Activated CD8-positive, alpha-beta memory T cell treated with anti-CD3 and anti-CD28 coated beads, Interleukin-2, amount 50 U/mL, for 48 hours (primary cell): ENCODE measurements at places on chromosomes 13 and 19.

GRCh38 chr19:30733826-30734550 is 361.8 kb downstream of the ZNF536 start:
- no peak for DNase-seq

DNA sequence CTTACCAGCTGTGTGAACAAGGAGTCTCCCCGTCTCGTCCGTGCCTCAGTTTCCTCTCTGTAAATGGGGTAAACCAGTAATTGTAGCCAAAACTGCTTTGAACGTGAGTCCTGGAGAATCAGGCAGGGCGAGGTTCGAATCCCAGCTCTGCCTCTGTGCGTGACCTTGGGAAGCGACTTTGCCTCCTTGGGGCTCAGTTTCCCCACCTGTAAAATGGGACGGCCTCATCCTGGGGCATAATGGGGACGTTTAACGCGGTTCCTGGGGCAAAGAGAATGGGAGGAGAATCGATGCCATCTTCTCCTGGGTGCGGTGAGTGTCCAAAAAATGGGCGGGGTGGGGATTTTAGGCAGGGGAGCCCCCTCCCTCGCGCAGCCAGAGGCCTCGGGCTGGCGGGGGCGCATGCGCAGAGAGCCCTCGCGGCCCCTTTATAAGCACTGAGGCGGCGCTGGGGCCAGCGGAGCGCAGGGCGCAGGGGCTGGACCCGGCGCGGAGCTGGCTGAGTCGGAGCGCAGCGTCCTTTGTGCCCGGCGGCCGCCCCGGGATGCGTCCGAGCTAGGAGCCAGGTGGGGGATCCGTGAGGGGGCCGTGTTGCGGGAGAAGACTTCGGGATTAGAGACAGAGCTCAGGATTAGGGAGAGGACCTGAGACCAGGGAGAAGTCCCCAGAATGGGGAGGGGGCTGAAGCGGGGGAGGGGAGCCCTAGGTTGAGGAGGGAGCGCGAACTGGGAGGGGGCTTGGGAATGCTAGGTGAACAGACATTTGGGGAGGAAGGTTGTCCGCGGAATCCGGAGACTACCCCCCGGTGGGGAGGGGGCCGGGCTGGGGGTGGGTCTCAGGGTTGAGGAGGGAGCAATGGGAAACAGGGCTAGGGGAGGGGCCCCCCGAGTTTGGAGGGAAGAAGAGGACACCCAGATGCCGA is at the start of gene NCAN:
NCAN (plus strand) TSS at position 460 of the 922 bp plus-strand sequence. CDS start 4,996 bp downstream, outside the sequence.
- no peak for DNase-seq

DNA sequence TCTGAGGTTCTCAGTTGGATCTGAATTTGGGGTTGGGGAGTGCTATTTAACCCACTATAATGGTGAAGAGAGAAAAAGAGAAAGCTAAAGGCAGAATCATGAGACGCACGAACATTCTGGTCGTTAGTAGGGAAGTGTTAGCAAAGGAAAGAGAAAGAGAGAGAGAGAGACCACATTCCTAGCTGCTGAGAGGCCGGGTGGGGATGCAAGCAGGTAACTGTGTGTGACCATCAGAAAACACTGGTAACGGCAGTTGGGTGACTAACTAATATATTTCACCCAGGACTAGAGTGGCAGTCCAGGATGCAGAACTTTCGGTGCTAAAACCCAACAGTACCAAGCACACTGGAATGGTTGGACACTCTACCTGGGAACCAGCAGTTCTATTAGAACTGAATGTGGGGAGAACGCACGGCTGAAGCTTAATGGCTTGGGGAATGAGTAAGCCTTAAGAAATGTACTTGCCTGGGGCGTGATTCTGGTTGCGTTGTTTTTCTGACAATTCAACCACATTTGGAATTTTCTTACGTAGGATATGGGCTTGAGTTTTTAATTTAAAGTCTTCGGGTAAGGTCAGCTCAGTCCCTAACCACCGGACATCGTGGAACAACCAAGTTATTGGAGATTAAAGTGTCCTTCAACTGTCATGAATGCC is 130.2 kb downstream of the DNAJC15 start:
- DNase-seq, result no peak

DNA sequence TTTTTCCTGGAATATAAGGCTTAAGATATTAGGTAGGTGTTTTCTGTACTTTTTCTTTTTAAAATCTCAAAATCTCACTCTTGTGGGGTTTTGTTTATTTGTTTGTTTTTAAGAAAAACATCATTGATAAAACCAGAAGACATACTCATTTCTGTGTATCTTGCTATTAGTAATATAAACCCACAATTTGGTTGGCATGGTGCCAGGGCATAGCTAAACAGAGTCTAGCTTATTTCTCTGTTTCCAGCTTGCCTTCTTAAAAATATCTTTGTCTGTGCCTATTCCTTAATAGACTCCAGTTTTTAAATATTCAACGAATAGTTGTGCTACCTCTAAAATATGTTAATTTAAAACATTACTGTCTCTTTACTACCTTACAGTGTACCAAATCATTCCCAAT is 1121.9 kb upstream of the PCDH20 start:
- no peak for DNase-seq

DNA sequence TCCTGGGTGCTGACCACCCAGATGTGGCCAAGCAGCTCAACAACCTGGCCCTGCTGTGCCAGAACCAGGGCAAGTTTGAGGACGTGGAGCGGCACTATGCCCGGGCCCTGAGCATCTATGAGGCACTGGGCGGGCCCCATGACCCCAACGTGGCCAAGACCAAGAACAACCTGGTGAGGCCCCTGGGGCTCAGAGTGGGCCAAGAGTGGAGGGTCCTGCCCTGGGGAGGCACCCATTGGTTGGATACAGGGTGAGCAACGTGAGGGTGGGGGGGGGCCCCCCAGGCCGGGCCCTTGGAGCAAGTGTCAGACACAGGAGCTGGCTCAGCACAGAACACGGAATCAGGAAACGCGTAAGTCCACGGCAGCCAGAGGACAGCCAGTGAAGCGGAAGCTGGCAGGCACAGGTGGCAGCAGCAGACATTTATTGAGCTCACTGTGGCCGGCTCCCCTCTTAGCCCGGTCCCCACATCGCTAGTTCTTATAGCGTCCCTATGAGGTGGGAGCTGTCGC is 8.9 kb downstream of the KLC3 start:
- no peak for DNase-seq

GRCh38 chr19:13962699-13963602 is 10.6 kb downstream of the DCAF15 start:
- no peak for DNase-seq

GRCh38 chr13:106521095-106521799 is 14.2 kb downstream of the EFNB2 start:
- DNase-seq, result no peak

- no peak for DNase-seq
Measured at GRCh38 chr13:95713651-95714050, 36.7 kb downstream of the DNAJC3 start.

DNA sequence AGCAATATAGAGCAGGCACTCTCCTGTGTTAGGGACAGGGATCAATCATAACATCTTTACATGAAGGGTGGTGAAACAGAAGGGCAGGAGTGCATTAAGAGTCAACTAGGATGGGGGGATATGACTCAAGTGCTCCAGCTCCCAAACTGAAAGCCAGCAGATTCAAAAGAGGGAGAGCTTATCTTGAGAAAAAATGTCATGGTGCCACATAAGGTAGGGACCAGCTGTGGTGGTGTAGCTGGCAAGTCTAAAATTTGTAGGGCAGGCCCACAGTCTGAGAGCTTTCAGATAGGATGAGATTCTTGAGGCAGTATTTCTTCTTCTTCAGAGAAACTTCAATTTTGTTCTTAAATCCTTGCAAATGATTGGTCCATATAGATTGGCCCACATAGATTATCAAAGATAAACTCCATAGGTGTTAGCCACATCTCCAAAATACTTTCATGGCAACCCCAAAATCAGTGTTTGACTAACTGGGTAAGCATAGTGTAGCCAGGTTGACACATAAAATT is 19.1 kb downstream of the DNAJC15 start:
- no peak for DNase-seq

DNA sequence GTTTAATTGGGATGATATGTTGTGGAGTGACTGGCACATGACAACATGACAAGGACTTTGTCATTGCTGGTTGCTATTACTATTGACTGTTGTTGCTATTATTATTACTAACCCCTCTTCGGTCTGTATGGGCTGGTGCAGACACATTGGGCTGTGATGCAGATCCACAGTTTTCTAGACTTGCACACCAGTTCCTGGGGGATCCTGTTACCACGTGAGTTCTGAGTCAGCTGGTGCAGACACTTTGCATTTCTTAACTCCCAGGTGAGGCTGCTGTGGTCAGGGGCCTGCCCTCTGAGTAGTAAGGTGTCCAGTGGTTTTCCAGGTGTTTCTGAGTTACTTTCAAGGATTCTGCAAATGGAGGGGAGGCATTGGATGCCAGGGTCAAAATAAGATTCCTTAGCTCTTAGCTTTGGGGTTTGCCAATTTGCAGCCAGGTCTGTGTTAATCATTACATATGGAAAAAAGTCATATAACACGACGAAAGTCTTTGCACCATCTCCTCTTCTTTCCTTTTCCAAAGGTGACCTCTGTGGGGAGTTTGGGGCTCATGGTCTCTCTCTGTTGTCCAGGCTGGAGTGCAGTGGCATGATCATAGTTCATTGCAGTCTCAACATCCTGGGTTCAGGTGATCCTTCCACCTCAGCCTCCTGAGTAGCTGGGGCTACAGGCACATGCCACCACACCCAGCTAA is 19.3 kb downstream of the BICRA start:
- DNase-seq, result no peak

DNA sequence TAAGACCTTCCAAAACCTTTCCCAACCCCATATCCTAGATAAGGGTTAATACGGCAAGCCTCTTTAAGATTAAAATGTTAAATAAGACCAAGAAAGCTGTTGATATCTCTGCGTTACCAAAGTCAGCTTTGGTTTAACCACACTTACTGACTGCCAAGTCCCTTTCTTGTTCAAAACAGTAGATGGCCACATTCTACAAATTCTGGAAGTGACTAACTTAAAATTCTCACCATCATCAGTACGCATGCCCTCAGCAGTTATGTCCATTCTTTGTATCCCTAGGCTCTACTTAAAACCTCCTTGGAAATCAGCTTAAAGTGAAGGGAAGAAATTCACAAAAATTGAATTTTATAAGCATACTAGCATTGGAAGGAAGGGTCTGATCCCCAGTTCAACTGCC is 23.6 kb downstream of the SOHLH2 start:
- no peak for DNase-seq

- no peak for DNase-seq
Measured at GRCh38 chr13:77691871-77692270, 5.6 kb upstream of the SLAIN1 start.

- DNase-seq, result no peak
Measured at GRCh38 chr19:42166316-42166715, 34.1 kb upstream of the POU2F2 start.

DNA sequence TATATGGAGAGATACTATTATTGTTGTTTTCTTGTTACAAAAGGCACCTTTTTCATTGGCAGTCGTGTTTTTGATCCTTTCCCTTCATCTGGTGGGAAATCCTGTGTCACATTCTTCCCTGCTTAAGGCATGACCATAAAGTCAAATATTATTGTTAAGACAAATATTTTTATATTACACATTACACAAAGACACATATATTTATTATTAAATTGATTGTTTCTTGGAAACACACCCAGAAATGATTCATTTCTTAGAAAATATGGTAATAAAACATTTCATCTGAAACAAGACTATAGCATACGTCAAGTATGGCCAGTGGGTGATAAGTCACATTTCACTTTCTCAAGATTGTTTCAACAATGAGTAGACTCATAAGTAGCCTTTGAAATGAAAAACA is 77.3 kb downstream of the KCTD12 start:
- no peak for DNase-seq

DNA sequence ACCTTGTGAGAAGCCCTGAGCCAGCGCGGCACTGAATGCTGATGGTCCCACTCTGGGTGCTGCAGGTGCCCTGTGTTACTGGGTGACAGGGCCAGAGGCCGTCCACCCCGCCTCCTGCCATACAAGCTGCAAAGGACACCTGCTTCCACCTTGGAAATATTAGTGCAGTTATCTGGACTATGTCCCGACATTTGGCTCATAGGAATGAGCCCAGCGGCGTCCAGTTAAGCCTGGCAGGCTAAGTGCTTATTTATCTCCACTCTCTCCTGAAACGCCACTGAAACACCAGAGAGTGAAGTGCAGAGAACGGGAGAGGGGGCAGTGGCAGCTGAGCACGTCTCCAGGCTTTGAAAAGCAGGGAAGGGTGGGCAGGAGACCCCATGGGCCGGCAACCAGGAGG is 145.8 kb downstream of the KDM4B start:
- no peak for DNase-seq

DNA sequence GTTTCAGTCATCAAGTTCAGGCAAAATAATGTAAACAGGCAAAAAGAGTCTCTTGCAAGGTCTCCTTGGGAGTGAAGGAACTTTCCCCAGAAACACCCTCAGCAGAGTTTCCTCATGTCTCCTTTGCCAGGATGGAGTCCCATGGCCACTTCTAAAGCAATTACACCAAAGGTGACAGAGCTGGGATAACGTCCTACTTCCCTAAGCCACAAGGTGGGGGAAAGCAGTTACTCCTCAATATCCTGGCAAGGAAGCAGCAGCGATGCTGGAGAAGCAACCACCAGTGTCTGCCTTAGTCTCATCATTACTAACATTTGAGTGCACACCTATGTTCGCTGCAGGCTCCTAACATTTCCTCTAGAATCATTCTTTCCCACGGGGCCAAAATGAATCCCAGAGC is 88.6 kb downstream of the UBL3 start:
- DNase-seq, result no peak

GRCh38 chr19:55927991-55928390 is 4.1 kb downstream of the NLRP13 start:
- DNase-seq, result no peak

GRCh38 chr19:24065243-24065642 is 21.7 kb upstream of the ZNF254 start:
- DNase-seq, result no peak
